ENCODE measurements at places on chromosomes 4 and X.

GRCh38 chr4:138609943-138610350 lies 367.8 kb upstream of the SLC7A11 start:
- no peak for DNase-seq

DNA sequence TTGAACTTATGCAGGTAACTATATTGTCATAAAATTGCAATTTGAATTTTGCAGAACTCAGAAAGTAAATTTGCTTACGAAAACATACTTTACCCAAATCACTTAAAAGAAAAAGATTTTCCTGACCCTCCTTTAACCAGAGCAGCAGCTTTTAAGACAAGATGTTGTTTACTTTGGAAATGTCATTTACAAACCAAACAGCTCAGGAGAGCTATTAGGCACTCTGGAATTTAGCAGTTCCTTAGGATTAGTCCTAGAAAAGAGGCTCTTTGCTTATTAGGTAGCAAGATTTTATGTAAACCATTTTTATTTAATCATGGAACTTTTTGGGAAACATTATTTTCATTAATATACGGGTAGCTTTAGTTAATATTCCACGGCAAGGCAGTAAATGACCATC lies 765.7 kb upstream of the POU3F4 start:
- DNase-seq = no peak

DNA sequence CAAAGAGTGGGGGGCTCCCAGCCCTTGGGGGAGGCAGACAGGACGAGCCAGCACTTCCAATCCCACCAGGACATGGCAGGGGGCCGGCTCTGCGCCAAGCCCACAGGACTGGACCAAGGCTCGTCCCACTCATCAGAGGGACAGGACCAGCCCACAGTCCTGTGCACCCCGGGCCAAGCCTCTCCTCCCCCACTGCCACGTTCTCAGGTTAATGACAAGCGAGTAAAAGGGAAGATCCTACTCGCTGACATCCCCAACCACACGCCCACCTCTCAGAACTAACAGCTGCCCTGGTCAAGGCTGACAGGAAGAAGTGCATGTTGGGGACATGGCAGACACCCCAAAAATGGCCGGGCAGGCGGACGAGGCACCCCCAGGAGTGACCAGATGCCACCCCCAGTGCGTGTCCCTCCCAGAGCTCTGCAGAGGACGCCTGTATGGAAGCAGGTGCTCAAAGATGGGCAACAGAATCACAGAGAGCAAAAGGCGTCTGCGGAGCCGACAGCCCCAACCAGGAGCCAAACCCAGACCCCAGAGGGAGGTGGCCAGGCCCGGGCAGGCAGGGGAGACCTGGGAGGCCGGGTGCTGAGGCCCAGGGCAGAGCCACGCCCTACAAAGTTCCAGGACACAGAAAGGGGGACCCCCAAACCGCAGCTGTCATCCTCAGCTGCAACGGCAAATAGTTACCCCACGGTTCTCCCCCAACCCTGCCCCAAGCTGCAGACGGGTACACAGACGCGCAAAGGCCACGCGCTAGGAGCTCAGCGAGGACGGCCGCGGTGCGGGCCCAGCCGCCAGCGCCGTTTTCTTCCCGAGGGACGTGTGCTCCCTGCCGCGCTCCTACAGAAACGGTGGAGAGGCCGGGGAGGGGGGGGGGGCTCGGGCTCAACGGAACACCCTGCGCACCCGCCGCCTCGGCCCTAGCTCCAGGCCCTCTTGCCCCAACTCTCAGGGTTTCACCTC lies 1.7 kb downstream of the CTBP1 start:
- DNase-seq = no peak

GRCh38 chrX:103536071-103536470 lies 16.8 kb upstream of the RAB40A start:
- DNase-seq = no peak

Measured in NCI-H510A (cell line).